ENCODE measurements at places on chromosomes 1 and 21.

GRCh38 chr1:84947536-84948410 is 49.1 kb downstream of the MCOLN2 start:
- no peak for DNase-seq

DNA sequence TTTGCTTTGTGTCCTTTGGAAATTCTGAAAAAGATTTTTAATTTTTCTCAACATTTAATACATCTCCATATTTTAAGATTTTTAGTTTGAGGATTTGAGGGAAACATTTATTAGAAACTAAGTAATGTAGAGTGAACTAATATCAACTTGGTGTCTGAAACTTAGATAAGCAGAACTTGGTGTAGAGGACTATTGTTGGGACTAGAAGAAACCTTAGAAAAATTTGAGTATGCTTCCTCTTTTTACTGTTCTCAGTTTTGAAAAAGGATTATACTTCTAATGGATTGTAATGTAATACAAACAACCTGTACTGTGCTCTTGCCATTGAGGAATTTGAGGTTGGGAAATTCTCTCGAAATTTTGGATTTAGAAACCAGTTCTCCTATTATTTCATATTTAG is 2.4 kb downstream of the FNBP1L start:
- no peak for DNase-seq

DNA sequence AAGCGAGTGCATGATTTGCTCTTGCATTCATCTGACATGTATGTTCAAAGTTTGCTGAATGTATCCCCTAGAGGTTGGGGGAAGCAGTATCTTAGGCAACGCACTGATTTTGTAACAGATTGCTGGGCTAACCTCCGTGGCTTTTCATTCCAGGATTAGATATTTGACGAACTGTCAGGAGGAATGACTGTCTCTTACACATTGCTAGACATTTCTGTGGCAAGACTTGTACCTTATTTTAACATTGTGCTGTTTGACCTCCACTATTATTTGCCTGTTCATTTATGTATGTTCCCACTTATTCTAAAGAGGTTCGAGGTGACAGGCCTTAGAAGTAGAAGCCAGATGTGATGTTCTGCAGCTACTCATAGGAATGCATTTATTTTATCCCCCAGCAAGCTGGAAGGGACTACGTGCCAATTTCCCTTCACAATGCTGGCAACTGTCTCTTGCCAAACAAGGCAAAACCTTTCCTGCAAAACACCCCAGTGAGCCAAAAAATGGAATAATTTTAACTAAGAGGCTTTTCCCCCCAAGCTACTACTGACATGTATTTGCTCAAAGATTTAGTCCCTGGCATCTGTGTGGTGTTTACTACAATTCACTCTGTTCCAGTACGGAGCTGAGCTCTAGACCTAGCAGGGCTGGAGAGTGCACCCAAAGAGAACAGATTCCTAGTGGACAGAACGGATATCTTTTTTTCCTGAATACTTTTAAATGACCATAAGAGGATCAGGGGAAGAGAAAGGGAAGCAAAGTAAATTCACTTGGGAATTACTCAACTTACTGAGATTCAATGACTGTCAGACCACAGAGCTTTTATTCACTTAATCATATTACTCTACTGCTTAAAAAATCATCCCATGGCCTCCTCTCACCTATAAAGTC is 646.2 kb downstream of the SMYD3 start:
- no peak for DNase-seq

- DNase-seq, result no peak
These were observed 54.4 kb downstream of the SLC9A1 start for GRCh38 chr1:27100335-27101053.

DNA sequence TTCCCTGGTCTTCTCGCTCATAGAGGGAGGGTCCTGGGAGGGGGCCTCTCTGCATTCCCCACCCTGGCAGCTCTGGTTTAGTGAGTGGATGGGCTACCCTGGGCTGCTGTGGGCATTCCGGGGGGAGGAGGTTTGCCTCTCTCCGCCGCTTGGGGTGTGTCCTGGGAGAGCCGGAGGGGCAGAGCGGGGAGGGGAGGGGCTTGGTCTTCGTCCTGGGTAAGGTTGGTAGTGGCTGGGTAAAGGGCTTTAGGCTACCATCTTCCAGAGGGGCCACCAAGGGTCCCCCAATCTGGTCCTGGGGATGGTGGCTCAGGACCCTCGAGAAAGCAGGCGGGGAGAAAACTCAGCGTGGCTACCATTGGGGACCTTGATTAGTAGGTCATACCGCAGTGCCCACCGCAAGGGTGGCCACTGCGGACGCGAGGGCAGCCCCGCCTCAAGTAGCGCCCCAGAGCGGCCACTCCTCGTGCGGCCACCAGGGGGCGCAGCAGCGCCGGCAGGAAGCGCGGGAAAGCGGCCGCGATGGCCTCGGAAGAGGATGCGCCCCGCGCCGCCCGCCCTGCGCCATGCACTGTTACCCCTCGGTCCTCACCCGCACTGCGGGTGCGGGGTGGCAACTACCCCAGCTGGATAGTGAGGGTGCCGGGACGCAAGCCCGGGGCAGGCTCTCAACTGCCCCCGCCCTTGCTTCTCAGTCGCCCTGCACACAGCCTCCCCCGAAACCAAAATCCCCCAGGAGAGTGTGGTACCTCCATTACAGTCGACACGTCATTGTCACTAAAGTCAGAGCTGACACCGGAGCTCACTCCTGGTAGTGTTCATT is 44.1 kb upstream of the SLC25A33 start:
- peak; percentile 54 for DNase-seq

- no peak for DNase-seq
These were observed 130.7 kb downstream of the SIPA1L2 start for GRCh38 chr1:232499188-232499587.

- DNase-seq, result no peak
These were observed 79.7 kb downstream of the SCCPDH start for GRCh38 chr1:246803883-246804282.

GRCh38 chr1:14372526-14372925 is 226.0 kb upstream of the KAZN start:
- no peak for DNase-seq

DNA sequence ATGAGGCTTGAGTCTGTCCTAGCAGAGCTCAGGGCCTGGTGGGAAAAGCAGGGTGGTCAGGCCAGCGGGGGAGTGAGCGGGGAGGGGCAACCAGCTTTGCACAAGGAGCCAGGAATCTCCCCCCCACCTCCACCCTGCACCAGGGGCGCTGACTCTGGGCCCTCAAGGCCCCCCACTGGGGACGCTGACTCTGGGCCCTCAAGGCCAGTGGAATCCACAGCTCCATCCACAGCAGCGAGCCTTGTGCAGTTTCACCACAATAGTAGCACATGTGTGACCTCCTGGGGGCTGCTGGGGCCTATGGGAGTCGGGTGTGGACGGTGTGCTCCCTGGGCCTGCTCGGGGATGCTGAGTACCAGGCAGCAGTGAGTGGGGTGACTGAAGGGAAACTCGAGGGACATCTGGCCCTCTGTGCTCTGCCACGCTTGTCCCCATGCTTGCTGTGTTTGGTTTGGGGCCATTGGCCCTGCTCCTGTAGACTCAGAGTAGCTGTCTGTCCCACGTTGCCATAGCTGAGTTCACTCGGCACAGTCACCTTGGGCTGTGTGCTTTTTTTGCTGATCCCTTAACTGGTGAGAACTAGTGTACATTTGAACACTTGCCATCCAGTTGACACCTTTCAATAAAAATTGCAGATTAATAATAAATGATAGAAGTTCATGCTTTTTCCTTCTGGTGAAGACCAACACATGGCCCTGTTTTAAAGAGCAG is 89.2 kb downstream of the ADARB1 start:
- no peak for DNase-seq

Data from effector CD4-positive, alpha-beta T cell (primary cell).